ENCODE measurements at places on chromosomes 12 and 14.

- no peak for DNase-seq
These were observed 112.3 kb downstream of the PAPOLA start for GRCh38 chr14:96614481-96614881.

GRCh38 chr12:105980533-105980932 lies 158.2 kb downstream of the NUAK1 start:
- no peak for DNase-seq

DNA sequence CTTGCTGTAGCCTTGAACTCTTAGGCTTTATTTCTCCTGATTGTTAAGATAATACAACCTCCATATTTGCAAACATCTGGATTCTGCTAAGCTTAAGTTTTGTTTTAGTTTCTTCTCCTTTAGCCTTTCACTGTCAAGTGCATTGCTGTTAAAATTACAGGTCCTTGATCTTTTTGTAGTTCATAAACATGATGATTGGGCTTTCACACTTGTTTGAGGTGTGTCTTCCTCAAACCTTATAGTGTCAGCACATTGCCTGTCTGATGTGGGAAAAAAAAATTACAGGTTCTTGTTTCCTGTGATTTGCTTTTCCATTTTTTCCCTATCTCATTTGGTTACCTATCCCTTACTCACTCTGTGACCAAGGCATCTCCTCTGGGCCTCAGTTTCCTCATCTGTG lies 59.2 kb downstream of the BICDL1 start:
- no peak for DNase-seq

DNA sequence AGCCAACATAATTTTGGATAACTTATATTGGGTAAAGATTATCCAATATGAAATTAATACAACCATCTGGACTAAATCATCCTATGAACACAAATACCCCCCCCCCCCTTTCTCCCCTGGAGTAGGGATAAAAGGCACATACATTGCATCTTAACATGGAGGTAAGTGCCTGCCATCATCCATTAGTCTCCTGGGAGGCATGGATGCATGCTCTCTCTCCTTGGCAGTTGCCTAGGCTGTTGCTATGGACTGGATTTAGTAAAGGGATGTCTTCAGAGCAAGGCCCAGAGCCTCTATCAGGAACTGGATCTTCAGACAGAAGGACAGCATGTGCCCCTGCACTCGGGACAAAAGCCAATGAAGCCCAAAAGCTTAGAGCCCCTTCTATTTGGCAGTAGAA lies 40.6 kb downstream of the SMOC1 start:
- no peak for DNase-seq

GRCh38 chr12:27958675-27959074 lies 13.9 kb downstream of the PTHLH start:
- DNase-seq, result no peak

GRCh38 chr12:19643635-19644034 lies 204.3 kb downstream of the AEBP2 start:
- no peak for DNase-seq

DNA sequence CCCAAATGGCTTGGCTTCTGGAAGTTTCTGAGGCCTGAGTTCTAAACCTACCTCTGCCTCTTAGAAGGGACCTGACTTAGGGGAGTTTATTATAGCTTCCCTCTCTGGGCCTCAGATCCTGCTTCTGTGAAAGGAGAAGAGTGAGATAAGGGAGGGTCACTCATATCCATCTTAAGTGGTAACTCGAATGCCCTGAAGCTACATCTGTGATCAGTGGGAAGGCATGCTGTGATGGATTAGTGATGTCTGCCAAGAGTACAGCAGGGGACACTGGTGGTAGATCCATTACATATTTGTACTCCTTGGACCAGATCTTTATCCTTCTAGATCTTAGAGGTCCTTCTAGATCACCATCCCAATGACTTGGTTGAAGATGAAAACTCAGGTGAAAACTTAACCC lies 97.8 kb upstream of the NOS1 start:
- DNase-seq, result no peak

DNA sequence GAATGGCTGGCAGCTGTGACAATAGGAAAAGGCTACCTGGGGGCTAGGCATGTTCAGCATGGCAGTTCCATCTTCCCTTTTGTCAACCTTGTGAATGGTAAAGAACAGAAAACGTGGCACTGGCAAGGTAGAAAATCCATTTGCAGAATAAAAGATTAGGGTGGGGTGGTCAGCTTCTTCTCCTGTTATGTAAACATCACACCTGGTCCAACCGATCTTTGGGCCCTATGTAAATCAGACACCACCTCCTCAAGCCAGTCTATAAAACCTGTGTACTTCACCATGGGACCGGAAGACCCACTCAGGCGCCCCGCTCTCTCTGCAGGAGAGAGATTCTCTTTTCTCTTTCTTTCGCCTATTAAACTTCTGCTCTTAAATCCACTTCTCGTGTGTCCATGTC lies 19.6 kb upstream of the TMEM30B start:
- no peak for DNase-seq

GRCh38 chr14:61438860-61439765 lies 117.7 kb downstream of the PRKCH start:
- no peak for DNase-seq

DNA sequence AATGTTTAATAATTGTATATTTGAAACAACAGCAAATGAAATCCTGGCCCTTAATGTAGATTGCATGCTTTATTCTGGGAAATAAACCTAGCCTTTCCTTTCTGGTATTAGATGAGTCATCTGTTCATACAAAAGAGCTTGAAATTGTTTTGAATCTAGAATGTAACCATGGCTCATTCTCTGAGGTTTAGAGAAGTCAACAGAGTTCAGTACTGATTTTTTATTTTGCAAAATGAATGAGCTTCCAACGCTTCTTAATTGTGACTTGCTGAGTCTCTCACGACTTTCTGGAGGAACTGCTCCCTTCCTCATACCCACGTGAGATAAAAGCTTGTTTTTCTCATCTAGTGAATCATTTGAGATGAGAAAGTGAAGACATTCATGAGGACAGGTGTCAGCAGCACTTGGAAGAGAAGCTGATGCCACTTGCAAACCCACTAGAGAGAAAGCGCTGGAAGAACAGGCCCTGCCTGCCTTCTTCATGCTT lies 509.6 kb downstream of the VRK1 start:
- DNase-seq, result no peak

DNA sequence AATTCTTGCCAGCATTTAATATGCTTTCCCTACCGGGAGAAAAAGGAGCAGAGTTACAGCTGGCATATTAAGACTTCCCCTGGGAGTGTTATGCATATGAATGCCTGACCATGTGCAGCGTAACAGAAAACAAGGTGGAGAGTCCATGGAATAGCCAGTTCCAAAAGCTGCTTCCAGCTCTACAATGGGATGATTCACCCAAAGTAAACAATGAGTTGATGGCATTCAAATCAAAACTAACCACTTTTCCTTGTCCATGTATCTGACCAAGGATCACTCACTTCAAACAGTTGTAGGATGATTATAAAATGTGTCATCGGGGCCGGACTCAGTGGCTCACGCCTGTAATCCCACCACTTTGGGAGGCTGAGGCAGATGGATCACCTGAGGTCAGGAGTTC lies 48.1 kb upstream of the BICDL1 start:
- no peak for DNase-seq

DNA sequence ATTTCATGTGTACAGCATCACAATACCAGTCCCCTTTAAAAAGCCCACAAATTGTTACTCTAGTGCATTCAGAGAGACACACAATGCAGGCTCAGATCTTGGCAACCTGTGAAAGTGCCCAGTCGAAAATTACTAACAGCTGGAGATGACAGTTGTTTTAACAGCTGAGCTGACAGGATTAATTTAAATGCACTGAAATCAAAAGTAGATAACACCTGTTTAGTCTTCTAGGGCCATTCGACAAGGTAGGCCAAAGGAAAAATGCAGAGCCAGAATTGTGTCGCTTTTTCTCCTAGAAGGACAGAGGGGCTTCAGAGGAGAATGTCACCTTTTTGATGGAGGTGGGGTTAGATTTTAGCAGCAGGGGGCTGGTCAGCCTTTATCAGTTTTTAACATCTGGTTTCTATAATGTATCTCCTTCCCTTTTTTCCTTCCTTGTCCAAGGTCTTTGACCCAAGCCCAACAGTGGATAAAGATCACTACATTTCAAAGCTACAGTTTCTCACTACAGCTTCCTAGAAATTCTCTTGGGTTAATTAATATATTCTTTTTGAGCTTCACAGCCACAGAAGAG lies 139.1 kb downstream of the SOX5 start:
- DNase-seq, result no peak

GRCh38 chr12:114190971-114191370 lies 215.0 kb downstream of the TBX5 start:
- no peak for DNase-seq
